GM12892 (cell line): ENCODE measurements at places on chromosomes 4 and X.

DNA sequence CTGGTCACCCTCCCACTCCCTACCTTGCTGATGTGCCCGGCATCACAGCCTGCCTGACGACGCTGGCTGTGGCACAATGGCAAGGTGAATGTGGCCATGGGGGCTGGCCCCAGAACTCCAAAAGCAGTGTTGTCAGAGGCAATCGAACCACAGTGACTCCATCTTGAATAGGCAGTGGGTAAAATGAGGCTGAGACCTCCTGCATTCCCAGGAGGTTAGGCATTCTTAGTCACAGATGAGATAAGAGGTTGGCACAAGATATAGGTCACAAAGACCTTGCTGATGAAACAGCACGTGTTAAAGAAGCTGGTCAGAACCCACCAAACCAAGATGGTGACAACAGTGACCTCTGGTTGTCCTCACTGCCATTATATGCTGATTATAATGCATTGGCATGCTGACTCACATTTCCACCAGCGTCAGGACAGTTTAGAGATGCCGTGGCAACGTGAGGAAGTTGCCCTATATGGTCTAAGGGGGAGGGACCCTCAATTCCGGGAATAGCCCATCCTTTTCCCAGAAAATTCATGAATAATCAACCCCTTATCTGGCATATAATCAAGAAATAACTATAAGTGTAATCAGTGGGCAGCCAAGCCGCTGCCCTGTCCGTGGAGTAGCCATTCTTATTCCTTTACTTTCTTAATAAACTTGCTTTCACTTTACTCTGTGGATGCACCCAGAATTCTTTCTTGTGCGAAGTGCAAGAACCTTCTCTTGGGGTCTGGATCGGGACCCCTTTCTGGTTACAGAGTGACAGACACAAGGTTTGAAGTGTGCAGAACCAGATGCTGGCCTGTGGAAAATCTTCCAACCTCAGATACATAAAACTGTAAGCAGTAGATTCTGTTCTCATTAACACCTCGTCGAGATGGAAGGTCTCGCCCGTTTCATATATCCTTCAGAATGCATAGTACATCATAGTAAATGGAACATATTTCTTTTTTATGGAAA lies 26.8 kb upstream of the CLDN24 start:
- DNase-seq, result no peak

- DNase-seq, result no peak
Measured at GRCh38 chrX:41339148-41339547, 5.2 kb downstream of the DDX3X start.

GRCh38 chrX:9665113-9665512 lies 100.5 kb downstream of the GPR143 start:
- no peak for DNase-seq

DNA sequence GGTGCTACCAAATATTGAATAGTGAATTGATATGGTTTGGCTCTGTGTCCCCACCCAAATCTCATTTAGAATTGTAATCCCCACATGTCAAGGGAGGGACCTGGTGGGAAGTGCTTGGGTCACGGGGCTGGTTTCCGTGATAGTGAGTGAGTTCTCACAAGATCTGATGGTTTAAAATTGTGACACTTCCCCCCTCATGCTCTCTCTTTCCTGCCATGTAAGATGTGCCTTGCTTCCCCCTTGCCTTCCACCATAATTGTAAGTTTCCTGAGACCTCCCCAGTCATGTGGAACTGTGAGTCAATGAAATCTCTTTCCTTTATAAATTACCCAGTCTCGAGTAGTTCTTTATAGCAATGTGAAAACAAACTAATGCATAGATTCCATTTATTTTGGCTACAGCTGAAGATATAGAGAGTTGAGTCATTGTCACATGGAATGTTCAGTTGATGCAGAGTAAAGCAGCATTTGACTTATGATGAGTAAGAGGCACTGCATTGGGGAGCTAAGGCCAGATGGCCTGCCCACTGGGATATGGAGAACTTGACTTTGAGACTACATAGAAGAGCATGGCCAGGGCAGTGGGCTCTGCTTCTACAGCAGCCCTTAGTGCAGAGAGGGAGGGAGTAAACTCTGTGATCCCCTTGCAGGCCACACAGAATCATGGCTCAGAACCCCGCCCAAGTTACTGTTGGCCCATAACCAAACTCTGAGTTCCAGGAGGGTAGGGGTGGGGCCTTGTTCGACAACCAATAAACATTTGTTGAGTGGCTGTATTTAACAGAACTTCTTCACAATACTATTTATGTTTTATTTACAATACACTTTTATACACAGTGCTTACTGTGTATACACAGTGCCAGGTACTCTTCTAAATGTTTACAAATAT lies 34.2 kb downstream of the RAI2 start:
- DNase-seq, result no peak

GRCh38 chr4:11914406-11914805 lies 485.7 kb upstream of the HS3ST1 start:
- no peak for DNase-seq

DNA sequence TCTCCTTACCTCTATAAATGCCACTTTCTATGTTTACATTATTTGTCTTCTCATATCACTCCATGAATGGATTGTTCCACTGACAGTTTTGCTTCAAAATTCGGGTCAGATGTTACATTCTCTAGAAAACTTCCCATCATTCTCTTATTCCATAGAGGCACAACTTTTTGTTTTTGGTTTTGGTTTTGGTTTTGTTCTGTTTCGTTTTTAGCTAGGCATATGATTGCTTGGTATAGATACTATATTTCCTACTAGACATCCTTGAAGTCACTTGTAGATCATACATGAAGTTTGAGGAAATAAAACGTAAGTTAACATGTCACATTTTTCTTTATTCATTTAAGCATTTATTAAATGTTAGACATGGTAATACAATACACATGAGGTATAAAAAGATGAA lies 961.0 kb downstream of the PCDH18 start:
- DNase-seq, result no peak

DNA sequence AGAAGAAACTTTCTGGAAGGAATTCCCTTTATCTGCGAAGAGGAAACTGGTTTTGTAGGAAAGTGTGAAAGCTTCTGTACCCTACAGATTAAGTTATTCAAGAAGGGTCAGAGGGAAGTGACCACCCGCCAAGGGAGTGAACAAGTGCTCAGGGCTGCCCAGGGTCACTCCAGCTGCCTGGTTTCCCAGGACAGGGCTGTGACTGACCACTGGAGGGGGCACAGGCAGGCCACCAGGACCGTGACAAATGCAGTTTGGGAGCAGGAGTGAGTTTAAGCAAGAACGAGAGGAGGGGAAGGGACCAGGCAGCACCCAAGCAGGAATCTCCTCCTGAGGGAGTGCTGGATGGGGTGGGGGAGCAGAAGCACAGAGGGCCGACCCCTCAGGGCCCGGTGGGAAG lies 34.2 kb downstream of the ZFYVE28 start:
- DNase-seq, result no peak

- no peak for DNase-seq
Measured at GRCh38 chr4:2287594-2287915, 25.6 kb upstream of the MXD4 start.

DNA sequence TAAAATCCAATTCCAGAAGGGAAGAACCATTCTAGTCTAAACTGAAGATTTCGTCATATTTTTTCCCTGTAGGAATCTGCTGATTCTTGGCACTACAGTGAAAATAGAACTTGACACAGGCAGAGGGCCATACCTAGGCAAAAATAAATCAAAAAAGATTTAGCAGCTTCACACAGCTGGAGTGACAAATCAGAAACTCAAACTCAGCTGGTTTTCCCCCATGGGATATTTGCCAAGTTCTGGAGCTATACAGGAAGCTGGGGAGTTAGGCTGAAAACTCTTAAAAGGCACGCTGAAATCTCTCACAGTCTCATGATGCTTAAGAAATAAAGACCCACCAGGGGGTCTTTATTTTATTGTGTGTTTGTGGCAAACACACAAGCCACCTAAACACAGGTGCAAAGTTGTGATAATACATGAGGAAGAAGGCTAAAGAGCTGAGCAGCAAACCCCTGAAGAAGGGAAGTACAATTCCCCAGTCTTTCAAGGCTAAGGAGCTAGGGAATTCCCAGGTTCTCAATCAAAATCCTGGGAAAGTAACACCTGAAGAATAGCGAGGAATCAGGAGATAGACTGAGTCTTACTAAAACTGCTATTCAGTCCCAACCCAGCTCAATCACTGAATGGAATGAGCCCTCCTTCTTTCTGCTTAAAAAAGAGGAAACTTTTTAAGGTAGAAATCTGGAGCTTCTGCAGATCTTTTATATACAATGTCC lies 32.1 kb upstream of the BEND2 start:
- DNase-seq, result no peak

DNA sequence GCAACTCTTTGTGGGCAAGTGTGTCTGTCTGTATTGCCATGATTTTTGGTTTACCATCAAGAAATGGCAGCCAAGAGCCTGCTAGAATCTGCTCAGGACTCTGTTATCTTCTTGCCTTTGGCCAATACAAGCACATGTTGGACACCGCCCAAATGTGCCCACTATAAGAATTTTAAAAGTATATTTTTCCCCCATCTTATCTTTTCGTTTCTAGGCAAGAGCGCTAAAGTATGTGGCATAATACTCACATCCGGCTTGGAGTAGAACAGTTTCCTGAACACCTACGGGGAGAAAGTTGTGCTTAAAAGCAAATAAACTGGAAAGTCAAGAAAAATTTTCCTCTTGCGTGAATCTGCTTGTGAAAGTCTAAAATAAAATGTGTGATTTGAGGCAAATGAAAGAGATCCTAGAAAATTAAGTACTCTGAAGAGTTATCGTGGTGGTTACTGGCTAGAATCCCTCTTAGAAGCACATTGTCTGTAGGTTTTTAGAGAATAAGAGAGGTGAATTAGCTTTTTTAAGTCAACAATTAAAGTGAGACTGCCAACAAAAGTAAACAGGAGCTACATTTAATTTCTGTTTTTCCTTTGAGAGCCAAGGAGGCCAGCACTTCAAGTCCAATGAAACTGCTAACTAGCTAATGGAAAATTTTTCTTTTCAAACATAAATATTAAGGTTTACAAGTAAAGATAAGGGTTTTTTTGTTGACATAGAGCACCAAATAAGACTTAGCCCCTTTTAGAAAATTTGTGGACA lies 220.2 kb downstream of the SOWAHB start:
- DNase-seq, result no peak

DNA sequence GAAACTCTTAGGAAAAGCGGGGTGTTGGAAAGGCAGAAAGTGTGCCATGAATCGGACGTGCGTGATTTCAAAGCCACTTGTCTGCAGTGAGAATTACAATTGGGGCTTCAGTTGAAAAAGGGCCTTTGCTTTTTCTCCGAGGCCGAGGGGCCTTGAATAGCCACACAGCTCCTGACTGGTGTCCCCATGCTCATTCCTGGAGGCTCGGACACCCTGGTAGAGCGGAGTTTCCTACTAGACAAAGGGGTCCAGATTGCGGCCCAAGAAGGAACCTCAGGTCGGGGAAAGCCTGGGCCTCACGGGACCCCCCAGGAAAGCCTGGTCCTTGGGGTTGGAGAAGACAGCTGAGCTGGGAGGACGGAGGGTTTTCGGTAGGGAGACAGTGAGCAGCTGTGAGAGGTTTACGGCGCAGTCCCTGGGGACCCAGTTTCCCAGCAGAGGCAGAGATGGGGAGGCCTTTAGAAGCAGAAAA lies 3.0 kb upstream of the SHOX start:
- DNase-seq, result no peak

DNA sequence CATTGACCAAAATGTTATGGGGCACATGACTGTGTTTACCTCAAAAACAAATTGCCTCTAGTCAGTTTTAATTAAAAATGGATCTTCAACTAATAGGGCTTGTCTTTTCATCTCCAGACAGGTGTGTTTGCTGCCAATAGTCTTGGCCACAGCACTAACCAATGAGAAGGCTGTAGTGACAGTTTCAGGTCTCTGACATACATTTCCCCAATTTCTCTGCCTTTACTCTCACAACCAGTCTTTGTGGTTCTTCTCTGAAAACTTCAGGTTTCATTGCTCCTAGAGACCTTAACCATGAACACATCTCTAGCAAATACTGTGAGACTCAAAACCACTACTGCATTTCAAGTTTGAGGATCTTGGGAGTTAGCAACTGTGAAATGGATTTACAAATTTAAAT lies 3.5 kb upstream of the EDNRA start:
- no peak for DNase-seq

DNA sequence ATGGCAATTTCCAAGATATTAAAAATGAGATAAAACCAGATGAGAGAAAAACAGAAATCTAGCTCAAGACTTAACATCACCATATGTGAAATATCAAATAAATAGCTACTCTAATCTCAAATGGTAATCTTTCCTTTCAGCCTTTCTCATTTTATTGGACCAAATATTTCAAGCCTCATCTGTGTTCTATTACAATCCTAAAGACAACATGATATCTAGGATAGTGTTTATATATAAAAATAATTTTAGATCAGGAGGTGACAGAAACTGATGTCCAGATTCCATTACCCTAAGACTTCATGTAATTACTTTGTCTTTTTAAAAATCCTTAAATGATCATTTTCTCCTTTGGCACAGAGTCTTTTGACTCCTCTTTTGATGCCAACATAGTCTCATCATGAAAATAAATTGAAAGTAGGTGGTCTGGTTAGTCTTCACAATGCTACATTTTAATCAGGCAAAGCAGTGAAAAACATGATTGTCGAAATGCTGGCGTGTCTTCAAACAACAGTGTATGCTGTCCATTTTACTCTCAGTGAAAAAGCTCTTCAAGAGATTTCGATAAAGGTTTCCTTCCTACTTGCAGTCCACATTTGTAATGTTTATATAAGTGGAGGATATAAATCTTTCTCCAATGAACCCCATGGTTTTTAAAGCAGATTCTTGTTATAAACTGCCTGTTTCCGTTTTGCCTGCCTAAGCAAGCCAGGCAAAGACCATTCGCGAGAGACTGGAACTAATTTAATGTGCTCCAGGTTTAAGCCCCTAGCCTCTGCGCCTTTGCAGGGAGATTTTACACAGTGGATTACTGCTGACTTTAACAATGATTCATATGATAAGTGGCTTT lies 169.8 kb downstream of the SCFD2 start:
- no peak for DNase-seq

- no peak for DNase-seq
Measured at GRCh38 chr4:185165605-185166063, 22.6 kb downstream of the SLC25A4 start.

GRCh38 chr4:25823632-25824031 lies 39.2 kb downstream of the SEL1L3 start:
- no peak for DNase-seq

GRCh38 chrX:45959567-45959966 lies 585.7 kb downstream of the ZNF674 start:
- DNase-seq, result no peak

GRCh38 chr4:129672941-129673340 lies 577.0 kb downstream of the C4orf33 start:
- no peak for DNase-seq

GRCh38 chr4:174457468-174457867 lies 64.8 kb downstream of the HPGD start:
- DNase-seq, result no peak

- DNase-seq, result no peak
Measured at GRCh38 chr4:128159967-128160366, 98.9 kb downstream of the LARP1B start.
